ENCODE measurements at places on chromosomes 1 and 21.

GRCh38 chr1:51690285-51690961, 73.5 kb downstream of the OSBPL9 start:
- DNase-seq: peak; percentile 72

DNA sequence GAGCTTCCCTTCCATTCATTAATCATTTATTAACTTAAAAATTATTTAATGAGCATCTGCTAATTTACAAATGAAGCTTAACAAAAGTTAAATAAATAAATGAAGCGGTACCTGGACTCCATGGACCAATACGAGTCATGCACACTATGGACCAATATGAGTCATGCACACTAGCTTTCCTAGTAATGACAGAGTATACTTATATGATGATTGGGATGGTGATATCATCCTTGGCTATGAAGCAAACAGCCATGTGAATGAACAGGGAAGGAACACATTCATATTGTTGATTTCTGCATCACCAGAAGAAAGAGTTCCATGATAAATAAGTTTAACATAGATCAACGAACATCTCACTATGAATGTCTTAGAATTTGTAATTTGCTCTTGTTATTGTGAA, 109.9 kb downstream of the SPAG17 start:
- no peak for DNase-seq

DNA sequence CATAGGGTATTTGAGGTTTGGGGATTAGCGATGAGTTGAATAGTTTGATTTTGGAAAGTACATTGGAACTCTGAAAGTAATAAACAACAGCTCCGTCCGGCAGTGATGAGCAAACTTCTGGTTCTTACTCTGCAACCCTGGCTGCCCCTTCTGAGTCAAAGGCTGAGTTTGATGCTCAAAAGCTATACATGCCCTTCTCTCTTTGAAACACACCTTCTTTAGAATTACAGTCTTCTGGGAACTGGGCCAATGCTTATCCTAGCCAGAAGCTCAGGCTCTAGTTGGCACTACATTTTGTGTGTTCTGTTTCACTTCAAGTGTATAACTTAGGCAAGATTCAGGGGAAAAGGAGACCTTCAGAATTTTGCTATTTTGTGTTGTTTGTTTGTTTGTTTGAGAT, 9.3 kb downstream of the AHCYL1 start:
- DNase-seq: no peak

GRCh38 chr21:16538405-16538804, 808.6 kb downstream of the USP25 start:
- DNase-seq: no peak

GRCh38 chr21:46057111-46057709, 40.7 kb upstream of the COL6A2 start:
- DNase-seq: no peak

GRCh38 chr1:92125204-92125603, 45.1 kb downstream of the BTBD8 start:
- no peak for DNase-seq

DNA sequence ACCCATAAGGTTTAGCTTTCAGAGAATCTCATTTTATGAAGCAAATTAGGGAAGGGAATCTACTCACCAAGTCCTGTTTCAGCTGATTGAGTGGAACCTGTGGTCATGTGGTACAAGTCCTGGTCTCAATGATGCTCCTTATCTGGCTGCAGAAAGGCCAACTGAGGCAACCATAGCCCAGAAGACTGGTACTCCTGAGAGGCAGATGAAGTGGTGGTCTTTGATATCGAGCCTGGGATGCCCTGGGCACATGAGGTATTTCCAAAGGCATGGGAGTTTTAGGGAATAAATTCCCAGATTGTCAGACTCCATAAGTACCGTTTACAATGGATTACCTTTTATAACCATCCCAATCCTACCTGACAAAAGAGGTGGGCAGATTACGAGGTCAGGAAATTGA, 3.3 kb downstream of the MX1 start:
- DNase-seq: no peak

DNA sequence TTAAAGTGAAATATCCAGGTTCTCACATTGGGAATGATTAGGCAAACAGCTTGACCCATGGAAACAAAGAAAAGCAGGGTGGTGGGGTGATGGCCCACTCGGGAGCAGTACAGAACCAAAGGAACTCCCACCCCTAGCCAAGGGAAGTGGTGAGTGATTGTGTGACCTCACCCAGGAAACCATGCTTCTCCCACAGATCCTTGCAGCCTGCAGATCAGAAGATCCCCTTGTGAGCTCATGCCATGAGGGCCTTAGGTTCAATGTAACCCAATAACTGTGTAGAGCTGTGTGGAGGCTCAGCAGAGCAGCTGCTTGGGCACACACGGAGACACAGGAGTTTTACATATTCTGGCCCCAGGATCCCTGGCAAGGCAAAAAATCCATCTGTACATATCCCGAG, 311.8 kb upstream of the DPYD start:
- DNase-seq: no peak

GRCh38 chr1:172932981-172933380, 117.8 kb downstream of the TNFSF18 start:
- DNase-seq: no peak

DNA sequence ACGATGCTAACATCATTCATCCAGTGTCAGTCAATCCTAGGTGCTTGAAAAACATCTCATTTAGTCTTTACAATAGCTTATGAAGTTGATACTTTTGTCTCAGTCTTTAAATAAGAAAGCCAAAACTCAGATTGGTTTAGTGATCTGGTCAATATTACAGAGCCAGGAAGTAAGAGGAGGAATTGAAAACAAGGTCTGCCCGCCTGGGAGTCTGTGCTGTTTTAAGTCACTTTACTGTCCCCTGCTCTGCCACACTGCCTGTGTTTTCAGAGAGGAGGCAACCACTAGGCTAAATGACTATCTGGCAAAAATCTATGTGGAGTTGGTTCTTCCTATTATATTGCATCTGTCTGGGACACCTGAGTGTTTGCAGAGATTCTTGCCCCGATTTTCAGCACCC, 62.3 kb downstream of the ST6GALNAC3 start:
- DNase-seq: no peak

DNA sequence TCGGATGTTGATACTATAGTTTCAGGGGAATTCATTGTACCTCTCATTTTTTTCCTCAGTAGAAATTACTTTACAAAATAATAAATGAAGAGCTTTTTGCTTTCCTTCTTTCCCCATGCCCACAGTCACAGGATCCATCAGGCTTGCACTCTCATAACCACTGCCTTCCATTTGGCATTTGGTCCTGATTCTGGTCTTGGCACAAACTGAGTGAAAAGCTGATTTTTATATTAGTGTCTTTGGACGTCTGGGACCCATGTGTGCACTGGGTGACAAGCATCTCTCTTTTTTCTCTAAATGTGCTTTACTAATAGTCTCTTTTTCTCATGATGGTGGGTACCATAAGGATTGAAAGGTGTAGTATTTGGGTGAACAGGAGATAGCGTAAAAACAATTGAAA, 2.8 kb downstream of the ELAVL4 start:
- no peak for DNase-seq

DNA sequence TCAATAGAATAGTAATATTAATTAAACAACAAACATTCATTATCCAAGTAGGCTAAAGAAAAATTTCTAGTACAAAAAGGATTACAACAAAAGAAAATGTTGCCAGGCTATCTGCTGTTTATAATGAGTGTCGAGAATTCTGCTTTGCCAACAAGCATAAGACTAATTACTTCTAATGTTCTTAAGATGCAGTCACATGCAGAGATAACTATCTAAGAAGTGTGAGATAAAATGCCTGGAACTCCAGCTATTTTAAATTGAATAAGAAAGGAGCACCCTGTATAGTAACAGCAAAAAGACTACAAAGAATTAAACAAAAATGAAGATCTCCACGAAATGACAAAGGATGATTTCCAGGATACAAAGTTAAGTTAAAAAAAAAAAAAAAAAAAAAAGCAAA, 59.9 kb downstream of the APP start:
- no peak for DNase-seq

GRCh38 chr1:66764994-66765578, 12.8 kb downstream of the DYNLT5 start:
- DNase-seq: peak; percentile 61

- no peak for DNase-seq
Measured at GRCh38 chr1:17558954-17559614, 19.6 kb downstream of the ARHGEF10L start.

DNA sequence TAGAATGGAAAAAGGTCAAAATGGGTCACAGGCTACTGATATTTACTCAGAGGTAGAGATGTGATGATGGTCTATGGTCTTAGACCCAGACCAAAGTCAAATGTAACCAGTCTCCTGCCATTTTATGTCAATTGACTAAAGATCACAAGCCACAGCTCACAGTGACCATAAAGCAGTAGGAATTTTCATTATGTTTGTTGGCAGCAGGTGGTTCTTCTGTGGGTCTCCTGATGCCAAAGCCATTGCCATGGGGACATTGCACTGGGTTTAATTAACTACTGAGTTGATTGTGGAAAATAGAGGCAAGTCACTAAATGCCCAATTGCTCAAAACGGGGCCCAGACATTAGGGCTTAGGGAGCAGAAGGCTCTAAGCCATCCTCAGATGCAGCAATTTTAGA, at the start of gene OR10K2:
Gene OR10K2 (minus strand): TSS at position 101 of the 400 bp plus-strand sequence. CDS start 5,371 bp downstream, outside the sequence.
- no peak for DNase-seq

GRCh38 chr1:21914880-21915640, 22.1 kb downstream of the HSPG2 start:
- no peak for DNase-seq

DNA sequence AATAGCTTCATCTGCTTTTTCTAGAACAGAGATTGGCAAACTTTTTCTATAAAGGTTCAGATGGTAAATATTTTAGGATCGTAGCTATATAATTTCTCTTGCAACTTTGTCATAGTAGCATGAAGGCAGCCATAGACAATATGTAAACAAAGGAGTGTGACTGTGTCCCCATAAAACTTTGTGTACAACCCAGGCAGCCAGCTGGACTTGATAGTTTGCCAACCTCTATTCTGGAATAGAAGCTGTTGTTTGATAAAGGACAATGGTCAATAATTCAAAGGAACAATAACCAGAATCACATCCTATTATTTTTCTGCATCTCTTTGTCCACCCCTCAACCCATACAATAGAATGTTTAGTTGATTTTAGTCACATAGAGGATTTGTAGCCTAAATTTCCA, 286.7 kb downstream of the LMX1A start:
- no peak for DNase-seq

GRCh38 chr1:45971335-45971734, 161.1 kb downstream of the PIK3R3 start:
- no peak for DNase-seq

DNA sequence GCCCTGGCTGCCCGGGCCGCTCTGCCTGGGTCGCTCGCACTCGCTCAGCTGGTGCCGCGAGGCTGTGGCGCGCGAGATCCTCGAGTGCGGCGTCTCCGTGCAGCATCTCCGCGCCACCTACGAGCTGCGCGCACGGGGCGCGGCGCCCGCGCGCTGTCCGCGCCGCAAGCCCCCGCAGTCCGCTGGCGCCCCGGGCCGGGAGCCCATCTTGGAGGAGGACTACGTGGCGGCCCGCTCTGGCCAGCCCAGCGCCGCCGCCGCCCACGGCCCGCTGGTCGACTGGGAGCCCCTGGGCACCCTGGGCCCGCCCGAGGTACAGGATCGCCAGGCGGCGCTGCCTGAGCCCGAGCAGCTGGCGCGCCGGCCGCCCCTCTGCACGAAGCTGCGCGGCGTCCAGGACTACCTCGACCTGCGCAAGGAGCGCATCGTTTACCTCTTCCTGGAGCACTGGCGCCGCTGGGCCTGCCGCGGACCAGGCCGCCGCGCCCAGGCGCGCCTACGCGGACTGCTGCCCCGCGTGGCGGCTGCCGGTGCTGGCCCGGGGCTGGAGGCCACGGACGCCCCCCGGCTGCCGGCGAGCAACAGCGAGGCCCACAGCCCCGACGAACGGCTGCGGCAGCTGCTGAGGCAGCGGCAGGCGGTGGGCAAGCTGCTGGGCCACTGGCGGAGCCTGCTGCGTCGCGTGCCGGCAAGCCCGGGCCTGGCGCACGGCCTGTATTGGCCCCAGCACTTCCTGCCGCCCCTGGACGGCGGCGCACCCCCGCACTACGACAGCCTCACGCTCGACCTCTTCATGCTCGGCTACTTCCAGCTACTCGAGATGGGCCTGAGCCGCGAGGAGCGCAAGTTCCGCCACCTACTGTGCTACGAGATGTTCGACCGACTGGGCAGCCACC, 10.9 kb downstream of the TNFRSF25 start:
- DNase-seq: peak; percentile 48

DNA sequence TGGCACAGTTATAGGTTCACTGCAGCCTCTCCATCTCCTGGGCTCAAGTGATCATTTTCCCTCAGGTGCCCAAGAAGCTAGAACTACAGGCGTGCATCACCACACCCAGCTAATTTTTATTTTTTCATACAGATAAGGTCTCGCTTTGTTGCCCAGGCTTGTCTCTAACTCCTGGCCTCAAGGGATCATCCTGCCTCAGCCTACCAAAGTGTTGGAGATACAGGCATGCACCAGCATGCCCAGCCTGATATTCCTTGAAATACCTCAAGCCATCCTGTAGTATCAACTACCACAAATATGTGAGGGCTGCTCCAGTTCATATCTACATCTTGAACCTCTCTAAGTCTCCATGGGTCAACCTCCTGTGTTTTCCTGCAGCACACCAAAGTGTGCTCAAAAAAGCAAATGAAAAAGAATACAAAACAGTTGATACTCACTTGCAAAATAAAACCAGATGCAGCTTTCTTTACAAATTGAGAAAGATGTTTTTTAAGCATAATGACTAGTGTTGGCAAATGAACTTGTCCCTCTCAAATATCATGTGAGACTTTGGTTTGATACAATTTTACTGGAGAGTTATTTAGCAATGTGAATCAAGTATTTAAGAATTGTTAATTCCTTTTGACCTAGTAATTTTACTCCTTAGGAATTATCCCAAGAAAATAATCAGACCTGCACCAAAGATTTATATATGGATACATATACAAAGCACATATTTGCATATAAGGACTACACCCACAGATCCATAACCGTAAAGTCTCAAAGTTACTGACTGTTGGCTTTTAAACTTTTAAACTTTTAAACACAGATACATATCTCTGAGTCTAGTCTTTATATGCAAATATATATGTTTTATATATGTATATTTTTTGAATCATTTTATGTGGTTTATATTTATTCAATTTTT, 197.7 kb downstream of the NRIP1 start:
- DNase-seq: no peak

DNA sequence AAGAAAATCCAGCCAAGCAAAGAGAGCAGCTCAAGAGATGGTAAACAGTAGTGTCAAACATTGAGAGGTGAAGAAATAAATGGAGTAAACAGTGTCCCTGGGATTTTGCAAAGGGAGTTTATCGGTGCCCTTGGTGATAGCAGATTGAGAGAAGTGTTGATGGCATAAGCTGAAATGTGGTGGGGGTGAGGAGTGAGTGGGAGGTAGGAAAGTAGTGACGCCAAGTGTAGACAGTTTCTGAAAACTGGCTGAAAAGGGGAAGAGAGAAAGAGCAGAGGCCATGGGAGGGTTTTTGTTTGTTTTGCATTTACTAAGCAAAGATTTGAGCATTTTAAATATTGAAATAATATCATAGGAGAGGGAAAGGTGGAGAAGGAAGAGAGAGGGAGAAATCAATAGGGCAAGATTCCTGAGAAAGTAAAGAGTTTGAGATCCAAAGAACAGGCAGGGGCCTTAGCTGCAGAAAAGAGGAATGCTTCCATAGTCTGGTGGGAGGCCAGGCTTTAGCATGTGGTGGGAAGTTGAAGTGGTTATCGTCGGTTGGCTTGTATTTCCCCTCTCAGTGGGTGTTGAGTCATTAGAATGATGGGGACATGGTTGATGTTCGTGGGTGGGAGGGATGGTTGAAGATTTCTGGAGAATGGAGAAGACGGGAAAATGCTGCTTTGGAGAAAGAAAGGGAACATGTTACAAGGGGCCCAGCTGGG, 26.8 kb upstream of the RASAL2 start:
- DNase-seq: peak; percentile 94

GRCh38 chr1:204102739-204103430, 30.0 kb downstream of the SOX13 start:
- peak; percentile 50 for DNase-seq

GRCh38 chr1:159067699-159068621, 8.6 kb downstream of the AIM2 start:
- peak; percentile 88 for DNase-seq
